ENCODE measurements at places on chromosomes 3 and 15.

DNA sequence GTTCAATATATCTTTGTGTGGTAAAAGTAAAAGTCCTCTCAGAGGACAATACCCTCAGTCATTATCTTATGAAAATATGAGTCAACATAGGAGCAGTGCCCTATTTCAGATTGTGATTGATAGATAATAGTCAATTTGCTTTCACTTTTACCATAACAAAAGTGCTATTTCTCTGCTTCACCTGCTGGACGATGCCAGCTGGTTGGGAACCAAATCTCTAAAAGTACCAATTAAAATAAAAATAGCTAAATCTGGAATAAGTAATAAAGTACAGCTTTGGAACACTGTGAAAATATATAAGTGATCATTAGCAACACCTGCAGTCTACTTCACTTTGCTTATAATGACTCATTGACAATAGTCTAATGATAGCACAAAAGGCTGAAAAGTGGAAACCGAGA is 390.3 kb upstream of the AGTR1 start:
- DNase-seq = no peak

- DNase-seq = no peak
Measured at GRCh38 chr3:48157202-48157840, 30.9 kb downstream of the CDC25A start.

GRCh38 chr3:134857356-134857755 is 62.3 kb downstream of the EPHB1 start:
- no peak for DNase-seq

DNA sequence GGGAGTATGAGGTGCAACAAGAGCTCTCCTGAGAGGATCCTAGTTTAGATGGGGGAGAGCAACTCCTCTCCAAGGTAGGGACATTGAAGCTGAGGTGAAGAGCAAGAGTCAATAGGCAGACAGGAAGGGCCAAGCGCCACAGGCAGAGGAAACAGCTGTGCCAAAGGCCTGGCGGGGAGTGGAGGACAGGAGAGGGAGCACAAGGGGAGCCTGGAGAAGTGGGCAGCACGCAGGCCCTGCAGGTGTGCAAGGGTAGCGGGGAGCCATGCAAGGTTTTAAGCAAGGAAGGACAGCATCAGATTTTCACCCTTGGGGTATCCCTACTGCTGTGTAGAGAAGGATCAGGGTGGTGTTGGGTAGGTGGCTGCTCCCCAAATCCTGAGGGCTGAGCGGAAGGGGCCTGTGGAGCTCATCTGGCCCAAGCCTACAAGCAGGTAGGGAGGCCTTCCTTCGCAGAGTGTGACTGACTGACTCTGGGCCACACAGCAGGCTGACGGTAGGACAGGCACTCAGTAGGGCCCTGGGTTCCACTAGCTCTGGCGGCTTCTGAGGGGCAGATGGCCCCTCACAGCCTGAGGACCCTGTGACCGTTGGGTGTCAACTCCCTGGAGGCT is 13.3 kb downstream of the CHST13 start:
- no peak for DNase-seq

- DNase-seq = no peak
Measured at GRCh38 chr3:73789825-73790444, 165.2 kb upstream of the PDZRN3 start.
